Dorsolateral prefrontal cortex (tissue), 122 donors: ENCODE measurements at places on chromosomes 2 and 18. TPM values are rescaled to one million over a fixed set of nuclear protein-coding genes. Genes with fewer than 3 reads are reported as not detected.

GRCh38 chr2:225788571-225789094 is 389.1 kb downstream of the NYAP2 start:
- DNase-seq: no peak

- DNase-seq: no peak
Observed at GRCh38 chr2:73762571-73762970, 17.3 kb downstream of the DUSP11 start.

DNA sequence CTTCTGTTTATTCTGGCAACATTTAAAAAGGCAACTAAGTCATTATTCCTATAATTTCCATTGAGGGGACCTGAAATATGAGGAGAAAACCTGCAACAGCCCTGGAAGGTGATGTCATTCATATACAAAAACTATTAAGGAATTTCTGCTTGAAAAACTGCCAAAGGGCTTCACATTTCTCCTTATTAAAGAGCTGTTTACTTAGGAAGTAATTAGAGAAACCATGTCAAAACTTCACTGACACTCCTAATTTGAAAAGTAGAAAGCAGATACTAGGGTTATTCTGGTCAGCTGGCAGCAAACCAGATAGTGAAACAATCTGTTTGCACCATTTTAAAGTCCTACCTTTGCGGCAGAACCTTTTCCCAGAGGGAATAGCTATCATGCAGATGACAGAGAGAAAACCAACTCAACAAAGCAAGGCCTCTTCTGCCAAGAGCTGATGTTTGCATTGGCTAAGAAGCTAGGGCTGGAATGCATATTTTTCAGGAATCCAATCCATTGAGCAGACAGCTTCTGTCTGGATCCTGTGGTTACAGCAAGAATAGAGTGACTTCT is 592.2 kb upstream of the SYT4 start:
- DNase-seq: no peak

The TUBB8B gene
- total RNA-seq: not detected

The CDH19 gene
- 12.6 TPM for total RNA-seq

- DNase-seq: no peak
Observed at GRCh38 chr2:204492417-204492816, 52.9 kb upstream of the PARD3B start.

DNA sequence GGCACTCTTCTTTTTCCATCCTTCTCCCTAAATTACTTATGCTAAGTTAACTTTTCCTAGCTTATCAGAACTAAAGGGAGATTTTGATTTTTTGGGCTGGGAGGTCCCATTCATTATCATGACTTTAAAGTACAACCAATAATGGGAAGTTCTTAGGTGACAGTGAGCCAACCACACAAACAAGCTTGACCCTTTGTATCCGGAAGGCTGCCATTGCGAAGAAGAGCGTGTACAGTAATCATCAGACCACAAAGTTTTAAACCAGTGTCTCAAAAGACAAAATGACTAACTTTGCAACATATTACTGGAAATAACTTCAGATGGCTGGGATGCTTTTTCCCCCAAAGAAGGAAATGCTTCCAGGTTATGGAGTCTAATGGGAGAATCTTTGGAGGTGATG is 298.1 kb downstream of the TGIF1 start:
- no peak for DNase-seq

- DNase-seq: no peak
Observed at GRCh38 chr18:48815179-48815515, 135.6 kb downstream of the SMAD7 start.

The CLASP1 gene
- 124 TPM for total RNA-seq

- no peak for DNase-seq
Observed at GRCh38 chr2:42756966-42757513, 6.9 kb downstream of the OXER1 start.

GRCh38 chr2:231245249-231246094 is 47.0 kb downstream of the ARMC9 start:
- DNase-seq: no peak

- no peak for DNase-seq
Observed at GRCh38 chr2:176449852-176450251, 180.6 kb downstream of the MTX2 start.
